Immature natural killer cell (primary cell): ENCODE measurements at places on chromosomes 16 and 17.

- DNase-seq = no peak
These were observed 202.5 kb upstream of the MON1B start for GRCh38 chr16:76988526-76988925.

DNA sequence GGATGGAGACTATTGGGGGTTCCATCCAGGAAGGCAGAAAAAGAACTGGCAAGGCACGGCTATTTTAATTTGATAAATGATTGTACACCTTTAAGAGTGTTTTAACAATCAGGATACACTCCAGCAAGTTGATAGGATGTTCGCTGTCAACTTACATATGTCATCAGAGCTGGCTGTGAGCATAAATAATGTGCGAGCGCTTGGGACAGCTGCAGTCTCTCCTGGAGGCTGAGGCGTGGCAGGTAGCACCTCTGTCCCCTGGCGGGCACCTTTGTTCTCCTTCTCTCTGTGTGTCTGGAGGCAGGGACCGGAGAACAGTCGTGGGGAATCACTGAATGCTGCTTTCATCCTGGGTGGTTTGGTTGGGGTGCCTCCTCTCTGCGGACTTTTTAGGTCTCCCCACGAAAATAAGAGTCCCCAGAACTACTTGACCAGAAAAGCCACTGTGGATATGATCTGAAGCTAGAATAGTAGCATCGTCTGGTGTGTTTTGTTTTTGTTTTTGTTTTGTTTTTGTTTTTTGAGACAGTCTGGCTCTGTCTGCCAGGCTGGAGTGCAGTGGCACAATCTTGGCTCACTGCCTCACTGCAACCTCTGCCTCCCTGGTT is 9.4 kb downstream of the BAHCC1 start:
- no peak for DNase-seq

GRCh38 chr16:28078261-28078660 is 14.7 kb upstream of the GSG1L start:
- no peak for DNase-seq

DNA sequence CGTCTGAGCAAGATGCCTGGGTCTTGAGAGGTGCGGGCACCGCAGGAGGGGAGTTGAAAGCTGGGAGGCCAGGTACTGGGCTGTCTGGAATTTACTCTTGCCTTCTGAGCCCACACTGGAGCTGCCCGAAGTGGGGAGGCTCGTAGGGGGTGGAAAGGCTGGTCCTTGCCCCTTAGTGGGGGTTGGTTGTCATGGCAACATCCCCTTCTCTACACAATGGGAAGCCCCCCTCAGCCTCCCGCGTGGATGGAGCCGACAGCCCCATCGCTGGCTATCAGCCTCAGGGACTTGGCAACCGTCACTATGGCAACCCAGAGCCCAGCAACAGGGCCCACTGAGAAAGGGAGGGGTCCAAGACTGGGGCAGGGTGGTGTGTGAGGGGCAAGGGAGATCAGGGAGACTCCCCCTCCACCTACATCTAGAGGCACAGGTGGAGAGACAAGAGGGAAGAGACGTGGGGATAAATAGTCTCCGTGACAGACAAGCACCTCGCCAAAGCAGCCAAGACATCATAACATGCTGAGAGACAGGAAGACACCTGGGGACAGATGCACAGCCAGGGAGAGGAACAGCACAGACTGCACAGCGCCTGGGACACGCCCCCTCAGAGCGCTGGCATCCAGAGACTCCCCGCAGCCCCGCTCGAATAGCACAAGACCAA is 5.3 kb upstream of the DNAH2 start:
- no peak for DNase-seq

- DNase-seq = no peak
These were observed 117.5 kb downstream of the NOG start for GRCh38 chr17:56710986-56711385.
